ENCODE measurements at places on chromosomes 12 and 14.

DNA sequence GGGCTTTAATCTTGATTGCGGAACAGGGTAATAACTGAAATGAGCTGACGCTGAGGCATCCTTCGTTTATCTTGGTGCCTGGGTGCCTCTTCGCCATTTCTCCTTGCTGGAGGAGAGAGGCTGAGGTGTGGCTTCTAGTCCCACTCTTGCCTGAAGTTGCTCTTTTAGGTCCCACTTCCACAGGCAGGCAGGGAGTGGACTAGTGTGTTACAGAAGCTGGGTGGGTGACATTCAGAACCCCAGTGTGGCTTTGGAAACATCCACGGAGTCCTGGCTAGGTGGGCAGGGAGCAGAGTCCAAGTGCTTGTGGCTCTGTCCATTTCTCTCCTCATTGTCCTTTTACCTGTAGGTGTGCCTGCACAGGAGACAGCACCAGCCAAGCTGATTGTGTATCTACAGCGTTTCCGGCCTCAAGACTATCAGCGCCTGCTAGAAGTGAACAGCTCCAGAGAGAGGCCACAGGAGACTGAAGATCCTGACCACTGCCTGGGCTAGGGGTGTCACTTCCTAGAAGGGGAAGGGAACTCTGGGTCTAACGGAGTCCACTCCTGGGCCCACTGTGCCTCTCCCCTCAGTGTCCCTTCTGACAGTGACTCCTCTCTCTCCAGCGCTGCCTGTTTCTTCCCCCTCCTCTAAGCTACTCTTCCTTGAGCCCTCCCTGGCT is 2.4 kb downstream of the THTPA start:
- DNase-seq: no peak

DNA sequence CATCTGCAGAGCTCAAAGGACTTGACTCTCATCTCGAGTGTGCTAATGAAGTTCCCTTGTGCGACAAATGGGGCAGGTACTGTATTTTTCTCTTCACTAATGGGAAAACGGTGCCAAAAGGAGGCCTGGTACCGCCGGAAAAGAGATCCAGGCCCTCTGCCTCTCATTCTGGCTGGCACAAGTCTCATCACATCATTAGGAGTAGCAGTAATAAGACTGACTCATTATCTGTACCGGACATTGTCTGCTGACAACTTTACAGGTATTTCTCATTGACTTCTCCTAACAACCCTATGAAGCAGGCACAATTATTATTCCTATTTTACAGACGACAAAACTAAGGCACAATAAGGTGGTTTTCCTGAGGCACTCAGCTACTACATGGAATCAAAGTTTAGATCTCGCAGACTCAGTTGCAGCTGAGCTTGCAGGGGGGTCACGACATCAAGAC is 668 bp downstream of the APPL2 start:
- DNase-seq: no peak

GRCh38 chr12:125340791-125341190 is 275.6 kb downstream of the AACS start:
- DNase-seq: no peak

DNA sequence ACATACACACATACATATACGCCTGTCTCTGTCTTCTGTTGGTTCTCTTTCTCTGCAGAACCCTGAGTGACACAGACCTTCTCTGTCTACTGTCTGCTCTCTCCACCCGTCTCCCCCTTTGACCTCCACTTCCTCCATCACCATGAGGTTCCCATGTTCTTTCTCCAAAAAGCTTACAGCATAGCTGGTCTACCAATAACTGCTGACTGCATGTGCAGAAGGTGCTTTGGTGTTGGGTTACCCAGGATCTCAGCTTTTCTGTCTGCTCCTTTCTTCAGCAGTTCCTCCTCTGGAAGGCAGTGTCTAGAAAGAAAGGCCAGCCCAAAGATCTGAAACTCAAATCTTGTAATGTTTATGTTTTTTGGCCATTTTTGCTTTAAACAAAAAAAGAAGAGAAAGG is 125.6 kb downstream of the SMOC1 start:
- DNase-seq: no peak

- no peak for DNase-seq
Measured at GRCh38 chr14:71712478-71712877, 219.8 kb upstream of the RGS6 start.
